Midbrain (tissue), 1 donor: ENCODE measurements at places on chromosomes 5 and 9.

DNA sequence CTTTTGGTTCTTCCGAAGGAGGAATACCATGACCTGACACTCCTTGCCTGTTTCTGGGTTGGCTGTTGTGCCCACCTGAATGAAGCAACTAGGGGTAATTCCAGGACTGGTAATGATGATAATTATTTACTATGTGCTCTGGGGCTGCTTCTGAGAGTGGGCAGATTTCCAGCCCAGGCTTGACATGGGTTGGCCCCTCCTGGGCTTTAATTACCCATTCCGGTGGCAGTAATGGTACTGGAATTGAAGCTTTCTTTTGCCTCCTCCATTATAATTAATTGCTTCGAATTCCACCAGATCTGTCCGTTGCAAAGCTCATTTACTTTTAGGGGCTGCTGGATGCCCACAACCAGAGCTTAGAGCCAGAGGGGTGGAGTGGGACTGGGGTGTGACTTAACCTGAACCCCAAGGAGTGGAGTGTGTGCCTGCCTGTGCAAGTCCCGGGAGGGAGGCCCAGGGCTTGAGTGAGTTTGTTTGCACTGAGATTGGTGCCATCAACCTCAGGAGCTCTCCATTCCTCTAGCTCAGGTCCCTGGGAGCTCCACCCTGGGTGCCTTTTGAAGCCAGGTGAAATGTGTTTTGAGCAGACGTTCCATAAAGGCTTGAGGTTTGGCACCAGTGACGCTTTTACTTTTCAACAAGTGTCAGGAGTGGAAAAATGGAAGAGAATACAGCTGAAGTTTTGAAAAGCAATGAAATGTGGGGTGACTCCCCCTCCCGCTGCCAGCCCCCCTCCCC, 214.6 kb downstream of the PDZD2 start:
- no peak for DNase-seq

DNA sequence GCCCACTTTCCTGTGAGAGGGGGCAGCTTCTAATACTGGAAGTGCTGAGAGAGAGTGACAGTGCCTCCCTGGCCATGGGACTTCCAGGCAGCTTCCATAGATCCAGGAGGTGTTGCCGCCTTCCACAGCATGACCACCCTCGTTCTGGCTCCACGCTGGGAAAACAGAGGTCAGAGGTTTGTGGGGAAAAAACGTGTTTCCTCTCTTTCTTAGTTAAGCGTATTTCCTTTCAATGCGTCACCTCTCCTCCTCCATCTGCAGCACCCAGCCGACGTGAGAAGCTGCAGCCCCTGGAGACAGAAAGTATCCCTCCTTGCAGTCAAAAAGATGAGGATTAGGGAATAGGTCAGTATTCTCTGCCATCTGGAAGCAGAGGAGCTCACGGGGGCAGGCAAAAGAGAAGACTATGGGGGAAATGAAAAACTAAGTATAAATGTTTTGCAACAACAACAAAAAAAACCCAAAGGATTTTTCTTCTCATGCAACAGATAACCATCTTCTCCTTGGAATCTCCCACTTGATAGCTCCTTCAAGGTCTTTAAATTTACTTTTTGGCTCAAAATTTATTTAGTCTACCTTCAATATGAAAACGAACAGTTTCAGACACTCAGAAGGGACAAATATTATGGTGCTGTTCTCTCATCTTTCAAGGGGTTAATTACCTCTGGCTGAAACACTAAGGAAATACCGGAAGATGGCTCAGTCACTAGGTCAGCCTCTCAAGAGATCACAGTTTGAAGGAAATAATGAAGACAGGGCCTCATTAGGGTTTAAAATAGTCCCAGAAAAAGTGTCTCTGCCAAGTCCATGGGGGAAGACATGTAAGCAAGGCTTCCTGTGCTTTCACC, 38.0 kb downstream of the MTMR12 start:
- no peak for DNase-seq

- no peak for DNase-seq
These were observed 25.1 kb downstream of the NANS start for GRCh38 chr9:98081477-98082219.

DNA sequence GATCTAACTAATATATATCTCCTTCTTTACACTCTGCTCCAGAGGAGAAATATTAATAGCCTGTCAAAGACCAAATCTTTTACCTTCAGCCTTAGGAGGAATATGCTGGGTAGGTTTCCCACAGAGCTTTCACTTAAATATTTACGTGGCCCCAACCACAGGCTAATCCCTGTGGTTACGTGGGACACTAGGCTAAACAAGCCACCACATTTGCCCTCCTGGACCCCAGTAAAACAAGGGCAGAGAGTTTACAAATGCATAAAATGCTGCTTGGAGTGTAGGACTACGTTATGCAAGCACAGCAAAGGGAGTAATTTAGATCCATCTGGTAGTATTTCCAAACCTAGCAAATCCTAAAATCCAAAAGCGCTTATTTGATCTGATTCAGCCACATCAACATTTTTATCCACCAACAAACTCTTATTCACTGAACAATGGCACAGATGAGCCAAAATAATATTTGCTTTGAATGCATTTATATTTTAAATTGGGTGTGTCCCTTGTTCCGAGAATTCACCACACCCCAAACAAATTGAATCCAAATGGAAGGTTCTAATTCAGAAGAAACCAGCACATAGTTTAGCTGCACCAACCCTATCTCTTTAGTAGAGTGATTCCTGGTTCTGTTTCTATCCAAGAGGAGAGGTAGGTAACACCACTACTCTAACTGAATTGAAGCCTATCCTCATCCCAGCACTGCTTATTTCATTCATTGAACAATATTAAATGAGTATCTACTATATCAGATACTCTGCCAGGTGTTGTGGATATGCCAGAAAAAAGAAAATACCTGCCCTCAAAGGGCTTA, 179.0 kb downstream of the TSSK1B start:
- DNase-seq = no peak

GRCh38 chr5:135028791-135029476, 5.1 kb downstream of the PITX1 start:
- DNase-seq = no peak

DNA sequence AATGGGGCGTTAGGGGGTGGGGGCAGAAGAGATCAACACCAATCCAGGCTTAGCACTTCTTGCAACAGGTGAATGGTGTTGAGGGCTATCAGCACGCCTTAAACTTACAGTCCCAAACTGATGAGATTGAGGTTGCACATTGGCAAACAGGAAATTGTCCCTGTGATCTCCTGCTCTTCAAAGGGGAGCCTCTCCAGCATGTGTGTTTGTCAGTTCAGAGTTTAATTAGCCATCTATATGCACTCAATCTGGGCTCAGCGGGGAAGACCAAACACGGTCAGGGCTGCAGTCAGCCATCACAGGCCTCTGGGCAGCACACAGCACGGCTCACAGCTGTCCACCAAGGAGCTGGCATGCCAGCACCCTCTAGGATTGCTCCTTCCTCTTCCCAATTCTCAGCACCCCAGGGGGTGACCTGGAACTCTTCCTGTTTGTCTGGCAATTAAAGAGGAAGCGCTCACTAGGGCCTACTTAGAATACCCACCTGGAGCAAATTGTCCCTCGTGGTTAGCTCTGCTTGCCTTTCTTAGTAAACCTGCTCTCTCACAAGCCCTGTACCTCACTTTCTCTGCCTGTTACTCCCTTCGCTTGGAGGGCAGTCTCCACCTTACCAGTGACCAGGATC, 217.4 kb downstream of the SLIT3 start:
- no peak for DNase-seq
